Activated CD8-positive, alpha-beta memory T cell treated with anti-CD3 and anti-CD28 coated beads for 24 hours (primary cell): ENCODE measurements at places on chromosomes 11 and 22.

- no peak for DNase-seq
Observed at GRCh38 chr11:57735619-57736298, 5.5 kb upstream of the SELENOH start.

GRCh38 chr11:112797092-112797491 is 164.1 kb upstream of the NCAM1 start:
- DNase-seq = peak; percentile 17

GRCh38 chr11:116422956-116423600 is 349.7 kb downstream of the BUD13 start:
- DNase-seq = no peak

- no peak for DNase-seq
Observed at GRCh38 chr11:64373598-64373974, 14.6 kb downstream of the RPS6KA4 start.

- no peak for DNase-seq
Observed at GRCh38 chr11:8336356-8337129, 72.9 kb upstream of the LMO1 start.
